Endothelial cell (in vitro differentiated cells): ENCODE measurements at places on chromosomes 1 and 21.

GRCh38 chr1:175788586-175789252 lies 45.3 kb upstream of the TNR start:
- peaks cover 1% of the 10 kb centered on the region for H3K27me3 ChIP-seq
- no peak for DNase-seq
- peaks cover 6% of the 10 kb centered on the region for H3K4me1 ChIP-seq

- no peak for DNase-seq
- no peaks in the 10 kb centered on the region for H3K27me3 ChIP-seq
- H3K4me3 ChIP-seq = no peak overlapping the region
- no peaks in the 10 kb centered on the region for H3K36me3 ChIP-seq
Observed at GRCh38 chr1:51002516-51002915, 32.5 kb downstream of the CDKN2C start.

- H3K27ac ChIP-seq = no peak overlapping the region
- H3K4me3 ChIP-seq = no peak overlapping the region
- no peaks in the 10 kb centered on the region for H3K36me3 ChIP-seq
- peaks cover 7% of the 10 kb centered on the region for H3K27me3 ChIP-seq
- no peaks in the 10 kb centered on the region for H3K4me1 ChIP-seq
Observed at GRCh38 chr1:26145041-26145959, 13.6 kb upstream of the FAM110D start.

DNA sequence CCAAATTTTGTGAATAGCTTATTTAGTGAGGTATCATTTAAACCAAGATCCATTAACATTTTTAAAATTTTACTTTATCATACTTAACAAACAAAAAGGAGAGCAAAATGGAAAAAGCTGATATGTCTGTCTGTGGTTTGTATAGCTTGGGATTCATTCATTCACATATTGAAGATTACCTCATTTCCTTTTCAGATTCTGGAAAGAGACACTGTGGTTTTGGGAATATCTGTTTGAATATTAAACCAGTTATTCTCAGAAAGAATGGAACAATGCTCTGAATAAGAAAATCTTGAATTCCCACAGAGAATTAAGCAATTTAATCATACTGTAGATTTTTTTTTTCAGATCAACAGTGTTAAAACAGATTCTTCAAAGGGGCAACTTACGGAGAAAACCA lies 93.8 kb upstream of the PRDX6 start:
- no peaks in the 10 kb centered on the region for H3K27me3 ChIP-seq
- no peak overlapping the region for H3K4me3 ChIP-seq
- no peak overlapping the region for H3K27ac ChIP-seq
- DNase-seq = no peak
- no peaks in the 10 kb centered on the region for H3K4me1 ChIP-seq
- H3K36me3 ChIP-seq = no peaks in the 10 kb centered on the region

GRCh38 chr1:188194916-188195315 lies 1366.2 kb downstream of the PLA2G4A start:
- H3K27me3 ChIP-seq = no peaks in the 10 kb centered on the region
- no peaks in the 10 kb centered on the region for H3K4me1 ChIP-seq
- no peak overlapping the region for H3K4me3 ChIP-seq
- no peak overlapping the region for H3K27ac ChIP-seq
- H3K36me3 ChIP-seq = no peaks in the 10 kb centered on the region

GRCh38 chr1:156491151-156491949 lies 9.2 kb downstream of the MEF2D start:
- peaks cover 16% of the 10 kb centered on the region for H3K36me3 ChIP-seq
- no peak overlapping the region for H3K4me3 ChIP-seq
- peaks cover 27% of the 10 kb centered on the region for H3K27me3 ChIP-seq
- peaks cover 56% of the 10 kb centered on the region for H3K4me1 ChIP-seq
- H3K27ac ChIP-seq = peak overlapping the region; percentile 52

DNA sequence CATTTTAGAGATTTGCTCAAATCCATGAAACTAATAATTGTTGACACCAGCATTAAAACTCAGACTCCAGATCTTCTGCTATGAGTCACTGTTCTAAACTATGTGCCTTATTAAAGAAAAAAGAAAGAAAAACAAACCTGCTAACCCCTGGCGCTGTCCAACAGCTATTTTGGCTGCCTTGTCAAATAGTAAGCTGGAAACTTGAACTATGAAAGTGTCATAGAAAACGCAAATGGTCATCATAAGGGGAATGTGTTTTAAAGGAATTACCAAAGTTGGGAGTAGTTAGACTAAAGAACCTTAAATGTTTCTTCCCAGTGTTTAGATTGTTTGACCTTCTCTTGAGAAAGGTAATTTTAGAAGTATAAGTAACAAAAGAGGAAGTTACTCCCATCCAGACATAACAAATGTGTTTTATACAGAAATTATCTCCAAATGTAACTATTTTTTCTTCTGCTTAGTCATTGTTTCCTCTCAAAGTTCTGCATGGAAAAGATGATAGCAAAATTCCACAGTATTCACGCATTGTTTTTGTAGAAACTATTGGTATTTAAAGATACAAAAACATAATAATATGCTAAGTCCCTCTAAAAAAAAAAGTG lies 272.4 kb downstream of the TPR start:
- no peaks in the 10 kb centered on the region for H3K27me3 ChIP-seq
- no peak for DNase-seq
- H3K4me3 ChIP-seq = no peak overlapping the region
- H3K4me1 ChIP-seq = no peaks in the 10 kb centered on the region
- no peaks in the 10 kb centered on the region for H3K36me3 ChIP-seq

DNA sequence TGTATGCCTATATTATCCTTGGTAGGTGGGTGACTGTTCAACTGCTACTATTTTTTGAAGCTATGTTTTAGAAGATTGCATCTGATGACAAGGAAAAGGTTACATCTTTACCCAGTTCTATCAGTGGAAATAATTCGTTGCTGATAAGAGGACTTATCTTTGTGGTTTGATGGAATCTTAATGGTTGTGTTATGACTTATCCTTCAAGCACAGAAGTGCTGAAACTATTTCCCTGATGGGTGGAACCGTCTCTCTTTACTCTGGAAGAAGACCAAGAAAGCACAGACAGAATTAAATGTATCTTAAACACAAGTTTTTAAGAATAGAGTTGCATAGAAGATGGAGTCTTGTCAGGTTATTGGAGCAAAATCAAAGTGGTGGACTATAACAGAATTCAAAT lies 437.7 kb upstream of the KAZN start:
- DNase-seq = no peak
- H3K36me3 ChIP-seq = no peaks in the 10 kb centered on the region
- no peaks in the 10 kb centered on the region for H3K27me3 ChIP-seq
- no peak overlapping the region for H3K4me3 ChIP-seq
